ENCODE measurements at places on chromosomes 1 and 21. TPM values are rescaled to one million over a fixed set of nuclear protein-coding genes. Genes with fewer than 3 reads are reported as not detected.

Gene HSD3B2
- not detected for total RNA-seq

Gene SPAG17
- total RNA-seq = under 0.01 TPM

DNA sequence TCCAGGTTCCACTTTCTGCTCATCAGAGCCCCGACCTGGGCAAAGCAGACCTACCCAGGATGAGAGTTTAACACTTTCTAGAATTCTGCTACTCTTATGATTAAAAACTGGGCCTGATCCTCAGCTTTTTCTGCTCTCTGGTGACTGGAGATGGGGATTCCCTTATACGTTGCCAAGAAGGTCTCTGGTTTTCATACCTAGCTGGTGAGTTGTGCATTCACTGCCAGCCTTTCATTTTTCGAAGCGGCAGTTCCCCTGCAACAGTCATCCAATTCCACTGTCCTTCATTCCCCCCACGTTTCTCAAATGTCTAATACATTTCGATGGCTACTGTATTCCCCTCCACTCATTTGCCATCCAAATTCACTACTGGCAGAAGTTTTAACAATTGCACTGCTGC is 135.3 kb downstream of the ADSS2 start:
- no peaks in the 10 kb centered on the region for H3K27me3 ChIP-seq
- no peaks in the 10 kb centered on the region for H3K36me3 ChIP-seq
- H3K4me3 ChIP-seq = no peak overlapping the region
- H3K27ac ChIP-seq = no peak overlapping the region

GRCh38 chr1:46487818-46488218 is 1.8 kb upstream of the DMBX1 start:
- DNase-seq = no peak
- H3K36me3 ChIP-seq = no peaks in the 10 kb centered on the region
- H3K4me3 ChIP-seq = no peak overlapping the region

DNA sequence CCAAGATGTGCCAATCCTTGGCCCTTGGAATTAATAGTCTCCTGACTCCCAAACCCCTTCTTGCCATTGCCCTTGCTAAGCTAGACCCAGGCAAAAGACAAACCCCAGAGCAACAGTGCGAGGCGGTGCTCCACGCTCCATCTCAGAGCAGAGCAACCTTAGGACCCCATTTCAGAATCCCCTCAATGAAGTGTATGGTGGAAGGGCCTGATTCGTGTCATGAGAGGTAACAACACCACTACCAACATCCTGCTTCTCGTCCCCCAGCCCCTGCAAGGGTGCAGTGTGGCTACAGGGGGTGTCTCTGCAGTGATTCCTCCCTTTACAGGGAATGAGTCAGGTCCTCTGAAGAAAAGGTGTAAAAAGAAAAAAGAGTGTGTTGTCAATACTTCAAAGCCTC is 103.9 kb upstream of the IRF2BP2 start:
- H3K4me3 ChIP-seq = no peak overlapping the region
- no peak overlapping the region for H3K27ac ChIP-seq
- H3K27me3 ChIP-seq = no peaks in the 10 kb centered on the region
- H3K4me1 ChIP-seq = peaks cover 8% of the 10 kb centered on the region
- H3K36me3 ChIP-seq = no peaks in the 10 kb centered on the region

DNA sequence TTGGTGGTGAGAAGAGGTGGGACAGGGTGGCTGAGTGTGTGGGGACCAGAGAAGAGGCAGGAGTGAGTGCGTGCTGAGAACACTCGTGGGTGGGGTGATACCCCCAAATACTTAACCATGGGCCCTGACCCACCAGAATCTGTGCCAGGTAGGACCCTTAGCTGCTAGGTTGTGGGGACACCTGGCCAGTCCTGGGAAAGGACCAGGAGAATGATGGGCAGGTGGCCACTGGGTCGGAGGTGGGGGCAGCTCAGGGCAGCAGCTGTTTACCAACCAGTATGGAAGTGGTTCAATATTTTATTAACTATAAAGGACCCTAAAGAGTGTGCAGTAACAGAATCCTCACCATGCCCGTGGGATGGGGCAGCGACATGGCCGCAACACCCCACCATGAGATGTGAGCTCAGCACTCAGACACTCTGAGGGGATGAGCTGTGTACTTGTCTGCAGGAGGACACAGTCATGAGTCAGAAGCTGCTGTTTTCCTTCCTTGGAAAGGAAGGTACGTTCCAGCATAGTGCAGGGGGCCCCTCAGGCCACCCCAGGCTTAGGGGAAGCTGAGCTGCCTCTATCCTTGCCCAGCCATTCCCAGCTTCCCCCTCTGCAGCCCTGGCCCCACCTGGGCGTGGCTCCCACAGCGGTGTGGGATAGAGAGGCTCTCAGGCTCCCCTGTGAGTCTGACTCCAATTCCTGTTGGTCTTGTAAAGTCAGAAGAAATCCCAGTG is 25.4 kb downstream of the TEX35 start:
- no peak overlapping the region for H3K4me3 ChIP-seq
- H3K36me3 ChIP-seq = no peaks in the 10 kb centered on the region
- no peaks in the 10 kb centered on the region for H3K27me3 ChIP-seq
- DNase-seq = peak; percentile 83
- H3K27ac ChIP-seq = peak overlapping the region; percentile 86

Gene ATP6V1G3
- not detected for total RNA-seq

Gene LCE3E
- not detected for total RNA-seq

GRCh38 chr1:234718496-234719453 is 108.8 kb upstream of the IRF2BP2 start:
- peaks cover 31% of the 10 kb centered on the region for H3K4me1 ChIP-seq
- DNase-seq = peak; percentile 36
- no peak overlapping the region for H3K27ac ChIP-seq

- no peak overlapping the region for H3K27ac ChIP-seq
- no peak overlapping the region for H3K4me3 ChIP-seq
- H3K27me3 ChIP-seq = peaks cover 8% of the 10 kb centered on the region
- DNase-seq = no peak
- no peaks in the 10 kb centered on the region for H3K4me1 ChIP-seq
These were observed 19.2 kb upstream of the CLSTN1 start for GRCh38 chr1:9842781-9843575.

DNA sequence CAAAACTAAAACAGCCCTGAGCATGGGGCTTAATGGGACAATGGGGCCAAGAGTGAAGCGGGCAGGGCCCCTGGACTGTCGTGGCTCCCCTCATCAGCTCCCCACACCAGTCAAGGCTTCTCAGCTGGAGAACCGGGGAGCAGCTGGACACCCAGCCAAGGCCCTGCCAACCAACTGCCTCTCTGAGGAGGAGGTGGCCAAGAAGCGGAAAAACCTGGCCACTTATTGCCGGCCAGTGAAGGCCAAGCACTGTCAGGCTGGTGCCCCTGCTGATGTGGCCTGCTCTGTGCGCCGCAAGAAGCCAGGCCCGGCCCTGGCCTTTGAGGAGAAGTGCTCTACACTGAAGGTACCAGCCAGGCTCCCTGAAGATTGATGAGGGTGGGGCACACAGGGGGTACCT is 2.5 kb upstream of the CYB561D1 start:
- no peak overlapping the region for H3K4me3 ChIP-seq
- peaks cover 12% of the 10 kb centered on the region for H3K36me3 ChIP-seq
- H3K4me1 ChIP-seq = peaks cover 3% of the 10 kb centered on the region
- DNase-seq = no peak
- H3K27ac ChIP-seq = no peak overlapping the region
- H3K27me3 ChIP-seq = no peaks in the 10 kb centered on the region

DNA sequence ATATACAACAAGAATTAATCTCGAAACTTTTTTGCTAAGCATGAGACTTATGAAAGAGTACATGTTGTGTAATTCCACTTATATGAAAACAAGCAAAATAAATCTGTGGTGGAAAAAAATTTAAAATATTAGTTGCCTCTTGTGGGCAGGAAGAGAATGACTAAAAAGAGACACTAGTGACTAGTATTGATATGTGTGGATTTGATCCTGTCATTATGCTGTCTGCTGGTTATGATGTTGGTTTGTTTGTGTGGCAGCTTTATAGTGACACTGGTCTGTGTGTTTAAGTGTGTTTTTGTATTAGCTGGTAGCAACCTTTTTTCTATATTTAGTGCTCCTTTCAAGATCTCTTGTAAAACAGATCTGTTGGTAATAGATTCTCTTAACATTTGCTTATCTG is 267.8 kb upstream of the NRIP1 start:
- no peaks in the 10 kb centered on the region for H3K36me3 ChIP-seq
- H3K27ac ChIP-seq = no peak overlapping the region
- no peak for DNase-seq
- H3K4me1 ChIP-seq = no peaks in the 10 kb centered on the region
- H3K27me3 ChIP-seq = no peaks in the 10 kb centered on the region
- H3K4me3 ChIP-seq = no peak overlapping the region

- no peak overlapping the region for H3K27ac ChIP-seq
- H3K36me3 ChIP-seq = no peaks in the 10 kb centered on the region
- no peaks in the 10 kb centered on the region for H3K27me3 ChIP-seq
- no peak overlapping the region for H3K4me3 ChIP-seq
These were observed 1893.8 kb downstream of the NCAM2 start for GRCh38 chr21:22892028-22892427.
